Nephron progenitor cell (in vitro differentiated cells): ENCODE measurements at places on chromosomes 13 and 19.

DNA sequence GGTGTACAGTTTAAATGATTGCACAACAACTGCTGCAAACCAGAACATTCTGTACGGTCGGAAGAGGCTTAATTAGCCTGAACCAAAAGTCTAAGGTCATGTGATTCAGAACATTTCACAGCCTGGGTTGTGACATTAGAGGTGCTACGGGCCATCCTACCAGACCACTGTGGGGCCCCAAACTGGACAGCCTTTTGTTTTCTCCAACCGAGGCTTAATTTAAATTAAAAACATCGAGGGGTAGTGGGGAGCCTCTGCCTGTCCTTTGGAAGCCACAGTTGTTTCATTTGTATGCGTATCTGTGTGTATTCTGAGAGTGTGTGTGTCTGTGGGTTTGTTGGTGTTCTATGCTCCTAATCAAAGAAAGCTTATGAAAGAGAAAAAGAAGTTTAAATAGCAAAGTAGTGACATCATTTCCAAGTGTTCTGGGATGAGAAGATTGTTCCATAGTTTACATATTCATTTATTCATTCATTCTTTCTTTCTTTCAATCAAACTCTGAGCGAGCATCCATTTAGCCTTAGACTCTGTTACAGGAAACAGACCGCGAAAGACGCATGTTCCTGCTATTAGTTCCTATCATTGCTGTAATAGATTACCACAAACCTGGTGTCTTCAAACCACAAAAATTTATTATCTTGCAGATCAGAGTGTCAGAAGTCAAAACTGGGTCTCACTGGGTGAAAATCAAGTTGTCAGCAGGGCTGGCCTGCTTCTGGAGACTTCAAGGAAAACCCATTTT is 444.8 kb downstream of the FOXO1 start:
- DNase-seq, result no peak

DNA sequence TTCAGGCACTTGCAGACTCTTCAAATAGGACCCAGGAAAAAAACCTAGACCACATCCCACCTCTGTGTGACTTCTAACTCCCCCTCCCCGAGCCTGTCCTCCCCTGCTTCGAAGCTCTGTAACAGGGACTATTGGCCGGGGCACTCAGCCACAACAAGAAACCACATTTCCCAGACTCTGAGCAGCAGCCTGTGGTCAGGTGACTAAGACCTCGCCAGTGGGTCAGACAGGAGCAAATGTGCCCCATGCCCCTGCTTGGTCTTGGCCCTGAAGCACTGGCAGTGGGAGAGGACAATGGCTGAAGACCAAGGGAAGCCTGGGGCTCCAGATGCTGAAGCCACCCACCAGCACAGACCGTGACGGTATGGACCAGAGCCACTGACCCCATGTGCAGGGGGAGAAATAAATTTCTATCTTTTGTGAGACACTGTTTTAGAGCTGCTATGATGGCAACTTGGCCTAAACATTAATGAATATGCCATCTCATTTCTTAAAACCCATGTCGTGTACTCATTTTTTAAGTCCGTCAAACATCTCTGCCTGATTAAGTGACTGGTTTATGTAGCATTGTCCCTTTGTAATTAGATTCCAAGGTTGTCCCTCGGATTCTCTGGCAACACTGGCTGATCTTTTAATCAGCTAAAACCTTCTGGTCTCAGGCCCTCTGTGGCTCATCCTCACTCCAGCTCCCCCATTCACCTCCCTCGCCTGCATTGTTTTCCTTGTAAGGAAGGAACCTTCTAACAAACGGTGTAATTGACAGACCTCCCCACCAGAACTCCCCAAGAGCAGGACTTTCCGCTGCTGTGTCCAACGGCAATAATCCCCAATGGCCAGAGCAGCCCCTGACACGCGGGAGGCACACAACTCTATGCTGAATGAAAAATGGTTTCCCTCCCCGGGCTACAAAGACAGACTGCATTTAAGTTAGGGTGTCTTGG is 98.4 kb downstream of the STK24 start:
- peak; percentile 39 for DNase-seq

DNA sequence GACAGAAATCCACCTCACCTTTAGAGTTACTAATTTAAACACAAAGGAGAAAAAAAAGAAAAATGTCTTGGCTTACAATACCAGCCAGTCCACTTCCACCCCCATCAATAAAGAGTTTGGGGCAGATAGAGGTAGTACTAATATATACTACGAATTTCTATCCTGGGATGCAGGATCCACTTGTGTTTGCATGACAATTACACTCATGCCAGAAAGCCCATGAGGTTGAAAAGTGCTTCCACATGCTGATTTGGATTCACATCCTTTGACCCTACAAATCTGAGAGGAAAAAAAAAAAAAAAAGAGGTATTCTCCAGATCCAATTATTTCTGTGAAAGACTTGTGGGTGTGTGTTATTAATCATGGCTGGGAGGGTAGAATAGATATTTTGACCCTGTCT is 335.2 kb downstream of the SLITRK1 start:
- DNase-seq, result no peak

GRCh38 chr19:10219678-10220077 is 11.5 kb downstream of the S1PR2 start:
- DNase-seq, result peak; percentile 33

- no peak for DNase-seq
Observed at GRCh38 chr19:12163826-12164225, 930 bp downstream of the ZNF136 start.

DNA sequence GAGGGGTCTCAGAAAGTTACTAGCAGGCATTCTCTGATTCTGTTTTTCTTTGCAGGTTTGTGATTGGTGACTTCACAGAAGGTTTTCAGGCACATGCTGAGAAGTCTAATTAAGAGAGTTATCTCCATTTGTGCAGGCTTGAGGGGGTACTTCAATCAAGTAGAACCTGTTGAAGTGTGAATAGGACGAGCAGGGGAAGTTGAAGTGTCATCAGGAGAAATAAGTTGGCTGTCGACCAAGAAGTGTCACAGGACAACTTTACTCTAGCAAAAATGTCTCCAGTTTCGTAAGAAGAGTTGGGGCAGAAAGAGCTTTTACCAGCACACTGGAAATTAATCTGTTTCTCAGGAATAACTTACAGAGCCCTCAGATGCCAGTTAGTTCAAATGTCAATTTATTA is 576.5 kb upstream of the SLITRK5 start:
- no peak for DNase-seq

- no peak for DNase-seq
Observed at GRCh38 chr19:31139871-31140505, 209.2 kb downstream of the TSHZ3 start.

- no peak for DNase-seq
Observed at GRCh38 chr13:37113534-37113933, 8.1 kb upstream of the CSNK1A1L start.

- DNase-seq, result no peak
Observed at GRCh38 chr19:44745341-44745831, 3.1 kb upstream of the BCL3 start.

GRCh38 chr19:55670280-55671053 is 4.6 kb upstream of the EPN1 start:
- DNase-seq, result no peak

DNA sequence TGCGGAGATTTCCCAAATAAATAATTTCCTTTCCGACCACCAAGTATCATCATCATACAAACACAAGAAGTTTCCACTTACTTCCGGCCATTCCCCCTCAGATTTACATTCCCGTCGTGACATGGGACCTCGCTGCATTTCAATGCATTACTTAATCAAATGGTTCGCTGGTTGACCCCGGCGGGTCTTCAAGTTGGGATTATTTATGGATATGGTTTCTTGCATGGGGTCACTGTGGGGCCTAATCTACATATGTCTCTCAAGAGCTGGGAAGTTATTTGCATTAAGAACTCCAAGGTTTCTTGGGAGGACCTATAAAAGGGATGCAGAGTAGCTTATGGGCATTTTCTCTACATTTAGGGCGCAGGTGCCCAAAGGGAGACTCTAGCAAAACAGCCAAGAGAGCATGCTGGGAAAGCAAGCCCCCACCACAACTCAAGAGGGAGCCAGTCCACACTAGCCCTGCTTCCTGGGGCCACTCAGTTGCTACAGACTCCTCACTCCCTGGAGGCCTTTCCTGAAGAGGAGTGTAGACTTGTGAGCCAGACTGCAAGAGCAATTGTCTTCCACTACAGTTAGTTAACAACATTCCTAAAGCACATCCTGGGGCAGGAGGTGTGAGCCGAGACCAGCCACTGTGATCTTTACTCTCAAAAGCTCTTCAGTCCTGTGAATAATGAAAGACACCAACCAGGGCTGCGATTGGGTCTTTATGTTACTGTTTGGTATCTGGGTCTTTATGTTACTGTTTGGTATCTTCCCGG is 125.3 kb downstream of the KATNAL1 start:
- no peak for DNase-seq

DNA sequence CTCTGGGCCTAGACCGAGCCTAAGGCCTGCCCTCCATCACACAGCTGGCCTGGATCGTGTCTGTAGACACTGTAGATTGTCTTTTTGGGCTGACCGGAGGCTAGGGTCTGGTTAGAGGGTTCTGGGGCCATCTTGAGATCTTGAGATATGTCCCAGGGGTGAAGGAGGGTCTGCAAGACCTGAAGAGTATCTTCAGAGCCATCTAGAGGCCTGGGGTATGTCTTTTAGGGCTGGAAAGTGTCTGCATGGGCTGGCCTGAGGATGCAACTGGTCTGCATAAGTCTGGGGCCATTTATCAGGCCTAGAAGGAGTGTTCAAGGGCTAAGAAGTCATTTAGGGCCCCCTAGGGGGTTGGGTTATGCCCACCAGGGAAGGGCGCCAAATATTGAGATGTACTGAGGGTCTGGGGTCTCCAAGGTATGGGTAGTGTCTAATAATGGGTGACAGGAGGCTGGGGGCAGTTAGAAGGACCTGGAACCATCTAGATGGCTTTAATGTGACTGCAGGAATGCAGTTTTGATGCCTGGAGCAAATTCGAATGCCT is 555 bp downstream of the SCAF1 start:
- DNase-seq, result no peak

- no peak for DNase-seq
Observed at GRCh38 chr13:23377983-23378632, 55.4 kb downstream of the SACS start.

GRCh38 chr13:113598481-113598880 is 13.9 kb downstream of the TFDP1 start:
- no peak for DNase-seq

GRCh38 chr13:111549464-111549863 is 229.0 kb downstream of the TEX29 start:
- DNase-seq, result no peak

DNA sequence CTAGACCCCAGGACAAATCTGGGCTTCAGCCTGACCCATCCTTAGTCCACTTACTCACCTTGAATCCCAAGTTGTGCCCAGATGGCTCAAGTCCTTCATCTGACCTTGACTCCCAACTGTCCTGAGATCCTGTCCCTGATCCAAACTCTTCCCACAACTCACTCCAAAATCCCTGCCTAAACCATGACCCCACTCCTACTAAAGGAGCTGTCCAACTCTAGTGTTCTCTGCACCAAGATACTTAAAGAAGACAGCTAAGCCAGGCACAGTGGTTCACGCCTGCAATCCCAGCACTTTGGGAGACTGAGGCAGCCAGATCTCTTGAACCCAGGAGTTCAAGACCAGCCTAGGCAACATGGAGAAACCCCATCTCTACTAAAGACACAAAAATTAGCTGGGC is 8.5 kb downstream of the POU2F2 start:
- DNase-seq, result no peak

GRCh38 chr19:43444531-43445287 is 20.7 kb downstream of the LYPD3 start:
- no peak for DNase-seq

- DNase-seq, result no peak
Observed at GRCh38 chr13:40101708-40102359, 446.4 kb downstream of the COG6 start.

DNA sequence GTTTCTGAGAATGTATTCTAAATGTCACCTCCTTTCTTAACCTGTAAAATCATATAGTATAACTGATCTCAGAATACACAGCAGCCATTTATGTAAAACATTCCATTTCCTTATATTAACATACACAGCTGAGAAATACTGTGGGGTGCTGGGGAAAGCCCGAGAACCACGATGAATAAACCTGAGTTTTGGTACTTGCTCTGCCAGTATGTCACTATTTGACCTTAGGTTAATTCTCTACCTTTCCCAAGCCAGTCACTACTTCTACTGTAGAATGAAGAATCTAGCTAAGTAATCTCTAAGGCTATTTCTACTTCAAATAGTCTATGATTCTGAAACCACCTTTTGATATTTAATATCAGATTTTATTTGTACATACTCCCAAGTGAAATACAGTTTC is 173.7 kb downstream of the TBC1D4 start:
- no peak for DNase-seq

GRCh38 chr19:44367024-44367423 is 10.5 kb upstream of the ZNF112 start:
- DNase-seq, result no peak

GRCh38 chr13:69109891-69110525 is 997.6 kb upstream of the ATXN8OS start:
- no peak for DNase-seq
